ENCODE measurements at places on chromosomes 6 and 20.
A peak's percentile ranks its signal among the peaks of the same experiment; 100 is the strongest.

GRCh38 chr20:57628047-57628961 is 8.1 kb upstream of the ZBP1 start:
- H3K27me3 ChIP-seq: peaks cover 18% of the 10 kb centered on the region
- H3K36me3 ChIP-seq: peaks cover 50% of the 10 kb centered on the region
- peaks cover 56% of the 10 kb centered on the region for H3K4me1 ChIP-seq
- H3K4me3 ChIP-seq: peak overlapping the region; percentile 55
- peak; percentile 77 for DNase-seq

DNA sequence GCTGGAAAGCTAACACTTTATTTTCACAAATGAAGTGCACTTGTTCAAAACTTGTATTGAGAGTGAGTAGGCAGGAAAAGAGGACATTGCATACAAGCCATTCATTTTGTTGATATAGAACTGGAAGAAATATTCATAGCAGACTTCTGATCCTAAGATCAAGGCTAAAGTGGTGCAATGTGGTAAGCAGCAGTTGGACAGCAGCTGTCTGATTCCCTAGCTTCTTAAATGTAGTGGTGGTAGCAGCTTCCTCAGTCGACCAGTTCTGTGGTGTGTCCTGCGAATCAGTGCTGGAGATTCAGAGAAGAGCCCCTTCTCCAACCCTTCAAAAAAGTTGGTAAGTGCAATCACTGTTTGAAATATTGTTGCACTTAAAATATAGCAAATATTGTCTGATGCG is 281.7 kb upstream of the GJE1 start:
- DNase-seq: no peak
- H3K27ac ChIP-seq: no peak overlapping the region
- peaks cover 31% of the 10 kb centered on the region for H3K4me1 ChIP-seq
- no peak overlapping the region for H3K4me3 ChIP-seq
- no peaks in the 10 kb centered on the region for H3K27me3 ChIP-seq
- H3K36me3 ChIP-seq: peaks cover 8% of the 10 kb centered on the region

DNA sequence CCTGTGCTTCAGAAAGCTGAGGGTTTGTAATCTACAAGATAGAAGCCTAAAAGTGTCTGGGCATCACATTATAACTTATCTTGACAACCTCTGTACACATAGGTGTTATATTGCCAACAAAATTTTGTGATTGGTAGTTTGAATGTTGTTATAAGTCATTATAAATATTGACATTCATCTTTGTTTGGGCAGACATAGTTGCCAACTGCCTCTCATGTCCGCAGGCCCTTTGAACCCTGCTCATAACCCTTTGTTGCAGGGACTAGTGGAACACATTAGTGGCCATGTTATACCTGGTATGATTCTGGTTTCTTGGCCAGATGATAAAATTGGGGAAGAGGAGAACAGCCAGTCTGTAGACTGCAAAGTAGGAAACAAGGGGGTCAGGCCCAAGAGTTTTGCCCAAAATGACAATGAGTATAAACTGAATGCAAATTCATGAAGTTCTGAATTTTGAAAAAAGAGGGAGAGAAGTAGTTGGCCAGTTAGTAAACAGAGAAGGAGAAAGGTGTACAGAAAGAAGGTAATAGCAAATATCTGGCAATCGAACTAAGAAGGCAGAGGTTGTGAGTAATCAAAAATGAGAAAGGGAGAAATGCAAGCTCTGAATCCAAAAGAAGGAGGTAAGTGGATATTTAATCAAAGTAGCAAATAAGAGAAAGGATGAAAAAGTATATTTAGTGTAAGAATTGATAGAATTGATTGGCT is 21.6 kb upstream of the LMBRD1 start:
- DNase-seq: no peak
- no peak overlapping the region for H3K27ac ChIP-seq
- no peaks in the 10 kb centered on the region for H3K36me3 ChIP-seq
- peaks cover 38% of the 10 kb centered on the region for H3K4me1 ChIP-seq
- no peaks in the 10 kb centered on the region for H3K27me3 ChIP-seq
- H3K4me3 ChIP-seq: no peak overlapping the region

DNA sequence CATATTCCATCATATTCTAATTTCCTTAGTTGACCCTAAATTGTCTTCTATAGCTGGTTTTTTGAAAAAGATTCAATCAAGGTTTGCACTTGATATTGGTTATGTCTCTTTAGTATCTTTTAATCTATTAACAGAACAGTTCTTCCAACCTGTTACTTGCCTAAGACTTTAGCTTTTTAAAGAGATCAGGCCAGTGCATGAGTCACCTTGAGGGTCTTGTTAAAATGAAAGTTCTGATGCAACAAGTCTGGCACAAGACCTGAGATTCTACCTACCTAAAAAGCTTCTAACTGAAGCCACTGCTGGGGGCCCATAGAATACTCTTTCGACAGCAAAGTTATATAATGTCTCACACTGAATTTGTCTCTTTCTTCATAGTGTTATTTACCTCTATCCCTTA is 3.2 kb downstream of the USP45 start:
- DNase-seq: no peak
- H3K4me3 ChIP-seq: no peak overlapping the region
- H3K27me3 ChIP-seq: peaks cover 6% of the 10 kb centered on the region
- no peak overlapping the region for H3K27ac ChIP-seq
- H3K4me1 ChIP-seq: peaks cover 31% of the 10 kb centered on the region

Data from activated CD8-positive, alpha-beta T cell treated with anti-CD3 and anti-CD28 coated beads, Interleukin-2, amount 10 ng/mL, durations not matched to agents 7 days and 5 days (primary cell).